ENCODE measurements at places on chromosomes 1 and 21.

DNA sequence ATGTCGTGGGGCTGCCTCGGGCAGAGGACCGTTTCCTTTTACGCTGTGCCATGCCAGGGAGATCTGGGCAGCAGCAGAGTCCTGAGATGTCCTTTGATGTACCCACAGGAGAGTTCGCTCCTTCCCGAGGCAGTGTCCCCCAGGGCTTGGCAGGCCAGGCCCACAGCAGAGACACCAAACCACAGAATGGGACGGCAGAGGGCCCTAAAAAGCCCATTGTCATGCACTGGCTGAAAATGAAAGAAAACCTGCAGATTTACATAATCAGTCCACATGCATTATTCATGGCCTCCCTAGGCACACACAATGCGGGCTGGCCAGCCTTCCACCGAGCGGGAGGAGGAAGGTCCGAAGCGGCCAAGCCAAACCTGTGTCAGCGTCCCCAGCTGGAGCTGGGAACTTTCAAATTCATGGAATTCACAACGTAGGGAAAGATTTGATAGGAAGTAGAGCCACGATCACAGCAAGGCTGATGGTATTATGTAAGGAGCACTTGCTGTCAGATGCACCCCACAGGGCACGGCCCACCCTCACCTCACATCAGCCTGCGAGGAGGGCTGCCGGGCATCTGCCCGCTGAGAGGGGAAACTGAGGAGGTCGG is 25.3 kb upstream of the EFHD2 start:
- DNase-seq = no peak

- no peak for DNase-seq
Observed at GRCh38 chr1:154623358-154623757, 15.4 kb upstream of the ADAR start.

GRCh38 chr1:245016700-245017099 is 138.1 kb upstream of the KIF26B start:
- DNase-seq = no peak

GRCh38 chr21:39694750-39695149 is 50.2 kb upstream of the IGSF5 start:
- DNase-seq = no peak

- no peak for DNase-seq
Observed at GRCh38 chr21:46334351-46335140, 10.6 kb downstream of the PCNT start.

DNA sequence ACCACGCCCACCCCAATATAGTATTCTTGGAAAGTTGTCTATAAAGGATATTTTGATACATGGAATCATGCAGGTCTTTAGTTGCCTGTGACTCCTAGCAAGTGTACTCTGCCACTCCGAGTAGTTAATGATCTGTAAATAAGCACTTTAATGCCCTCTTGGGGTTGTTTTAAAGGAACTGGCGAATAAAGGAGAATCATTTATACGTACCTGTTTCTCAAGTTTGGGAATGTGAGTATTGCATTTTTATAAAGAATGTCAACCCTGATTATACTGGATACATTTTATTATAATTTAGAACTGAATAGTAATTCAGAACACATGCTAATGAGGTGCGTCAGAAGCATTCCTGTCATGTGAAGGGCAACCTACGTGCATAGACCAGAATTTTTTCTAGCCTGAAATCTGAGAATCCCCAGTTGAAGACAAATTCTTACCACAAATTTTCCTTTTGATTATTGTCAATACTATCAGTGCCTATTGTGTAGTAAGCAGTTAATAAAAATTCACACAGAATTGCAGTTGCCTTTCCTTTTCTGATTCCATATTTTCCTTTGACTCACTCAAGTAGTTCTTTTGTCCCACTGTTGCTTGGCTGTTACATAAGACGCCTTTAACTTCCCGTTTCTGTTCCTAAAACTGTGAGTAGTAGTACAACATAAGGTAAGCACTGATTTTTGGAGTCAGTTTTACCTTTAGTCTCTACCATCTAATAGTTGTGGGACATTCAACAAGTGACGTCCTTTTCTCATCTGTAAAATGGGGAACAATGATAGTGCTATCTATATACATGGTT is 5.1 kb downstream of the AHCYL1 start:
- no peak for DNase-seq

- no peak for DNase-seq
Observed at GRCh38 chr1:226953175-226953800, 13.2 kb downstream of the COQ8A start.

DNA sequence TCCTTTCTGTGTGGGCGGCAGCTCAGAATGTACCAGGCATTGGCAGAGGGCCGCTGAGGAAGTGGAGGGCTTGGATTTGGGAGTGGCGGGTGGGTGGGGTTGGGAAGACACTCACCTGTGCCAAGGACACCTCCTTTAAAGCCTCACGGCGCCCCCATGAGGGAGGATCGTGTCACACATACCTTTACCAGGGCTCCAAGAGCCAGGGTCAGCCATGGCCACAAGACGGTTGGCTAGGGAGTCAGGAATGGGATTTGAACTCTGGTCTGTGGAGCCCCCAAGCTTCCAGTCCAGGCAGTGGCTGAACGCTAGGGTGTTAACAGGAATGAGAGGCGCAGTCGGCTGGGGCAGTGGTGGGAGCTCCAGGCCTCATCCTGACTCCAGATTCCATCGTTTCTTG is 4.6 kb downstream of the NBL1 start:
- DNase-seq = no peak

GRCh38 chr1:32336963-32337675 is 1.1 kb upstream of the MARCKSL1 start:
- no peak for DNase-seq

DNA sequence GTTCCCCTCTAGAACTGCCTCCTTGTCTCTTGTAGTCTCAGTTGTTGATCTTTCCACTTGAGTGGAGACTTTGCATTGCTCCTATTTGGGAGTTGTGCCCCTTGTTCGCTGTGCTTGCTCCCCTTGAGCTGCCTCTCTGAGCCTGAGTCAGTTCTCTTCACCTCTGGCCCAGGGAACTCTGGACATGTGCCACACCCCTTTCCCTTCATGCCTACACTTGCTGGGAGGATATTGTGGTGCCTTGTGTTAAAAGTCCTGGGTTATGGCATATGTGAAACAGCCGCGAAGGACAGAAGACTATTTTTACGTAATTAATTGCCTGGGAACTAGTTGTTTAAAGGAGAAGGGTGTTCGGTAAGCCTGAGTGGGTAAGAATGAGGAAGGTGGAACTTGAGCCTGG is 32.2 kb upstream of the RPTN start:
- no peak for DNase-seq

- DNase-seq = no peak
Observed at GRCh38 chr1:5950201-5950895, 41.9 kb downstream of the NPHP4 start.

DNA sequence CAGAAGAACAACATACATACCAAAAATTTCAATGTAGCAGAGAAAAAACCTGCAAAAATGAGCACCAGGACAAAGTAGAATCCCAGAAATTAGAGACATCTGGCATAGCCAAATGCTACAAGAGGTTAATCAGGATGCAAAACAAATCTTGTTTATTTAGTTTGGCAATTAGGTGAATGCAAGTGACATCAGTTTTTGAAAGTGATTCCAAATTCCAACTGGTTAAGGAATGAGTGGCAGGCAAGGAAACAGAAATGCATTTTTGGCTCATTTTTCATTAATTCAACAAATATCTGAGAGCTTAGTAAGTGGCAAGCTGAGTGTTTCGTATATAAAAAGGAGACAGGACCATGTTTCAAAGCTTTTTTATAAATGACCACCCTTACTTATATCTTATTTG is 21.3 kb downstream of the SCAF4 start:
- DNase-seq = no peak

- no peak for DNase-seq
Observed at GRCh38 chr1:88763649-88764406, 79.8 kb downstream of the PKN2 start.

DNA sequence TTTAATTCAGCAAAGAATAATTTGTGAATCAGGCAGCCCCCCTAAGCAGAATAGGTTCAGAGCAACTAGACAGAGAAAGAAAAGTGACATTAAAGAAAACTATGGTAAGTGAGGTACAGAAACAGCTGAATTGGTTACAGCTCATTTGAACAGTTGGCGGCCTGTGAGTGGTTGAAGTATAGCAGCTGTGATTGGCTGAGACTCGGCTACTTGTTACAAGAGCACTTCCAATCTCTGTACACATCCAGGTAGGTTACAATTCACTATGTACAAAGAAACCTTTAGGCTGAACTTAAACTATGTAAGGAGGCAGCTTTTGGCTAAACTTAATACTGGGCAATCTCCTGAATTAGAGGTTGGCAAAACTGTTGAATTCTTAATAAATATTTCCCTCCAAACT is 171.1 kb upstream of the LHX8 start:
- no peak for DNase-seq

DNA sequence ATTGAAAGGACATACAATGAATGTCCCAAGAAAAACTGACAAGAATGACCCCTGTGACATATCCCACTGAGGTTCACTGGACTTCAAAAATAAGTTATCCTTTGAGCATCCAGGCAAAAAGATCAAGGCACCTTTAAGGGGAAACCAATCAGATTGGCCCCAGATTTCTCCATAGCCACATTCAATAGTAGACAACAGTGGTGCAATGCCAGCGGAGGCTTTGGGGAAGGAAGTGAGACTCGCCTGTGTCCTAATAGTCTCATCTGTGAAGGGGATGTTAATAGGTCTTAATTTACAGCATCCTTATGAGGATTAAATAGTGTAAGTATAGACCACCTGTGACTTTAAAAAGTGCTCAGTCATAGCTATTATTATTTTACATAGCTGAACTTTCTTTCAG is 21.5 kb downstream of the RPL5 start:
- peak; percentile 53 for DNase-seq

DNA sequence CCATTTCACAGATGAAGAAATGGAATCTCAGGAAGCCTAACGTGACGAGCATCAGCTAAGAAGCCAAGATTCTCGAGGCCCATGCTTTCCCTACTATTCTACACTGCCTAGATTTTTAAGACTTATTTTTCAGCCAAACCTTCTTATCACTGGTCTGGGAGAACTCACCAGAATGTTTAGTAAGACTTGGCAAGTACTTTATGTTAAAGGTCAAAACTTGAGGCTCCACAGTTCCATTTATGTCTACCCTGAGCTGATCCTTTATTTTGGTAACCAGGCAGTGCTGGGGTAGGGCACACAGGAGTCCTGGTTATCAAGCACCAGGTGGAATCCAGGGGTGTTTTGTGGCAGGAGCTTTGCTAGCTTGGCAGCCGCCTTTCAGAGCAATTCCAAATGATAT is 16.8 kb downstream of the PLXNA2 start:
- DNase-seq = no peak

DNA sequence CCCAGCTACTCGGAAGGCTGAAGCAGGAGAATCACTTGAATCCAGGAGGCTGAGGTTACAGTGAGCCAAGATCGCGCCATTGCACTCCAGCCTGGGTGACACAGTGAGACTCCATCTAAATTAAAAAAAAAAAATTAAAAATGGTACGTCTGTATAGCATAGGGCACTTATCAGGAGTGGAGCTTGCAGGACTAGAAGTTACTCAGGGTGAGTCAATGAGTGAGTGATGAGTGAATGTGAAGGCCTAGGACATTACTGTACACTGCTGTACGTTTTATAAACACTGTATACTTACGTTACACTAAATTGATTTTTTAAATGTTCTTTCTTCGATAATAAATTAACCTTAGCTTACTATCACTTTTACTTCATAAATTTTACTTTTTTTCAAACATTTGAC is 183.6 kb downstream of the NR5A2 start:
- DNase-seq = no peak

DNA sequence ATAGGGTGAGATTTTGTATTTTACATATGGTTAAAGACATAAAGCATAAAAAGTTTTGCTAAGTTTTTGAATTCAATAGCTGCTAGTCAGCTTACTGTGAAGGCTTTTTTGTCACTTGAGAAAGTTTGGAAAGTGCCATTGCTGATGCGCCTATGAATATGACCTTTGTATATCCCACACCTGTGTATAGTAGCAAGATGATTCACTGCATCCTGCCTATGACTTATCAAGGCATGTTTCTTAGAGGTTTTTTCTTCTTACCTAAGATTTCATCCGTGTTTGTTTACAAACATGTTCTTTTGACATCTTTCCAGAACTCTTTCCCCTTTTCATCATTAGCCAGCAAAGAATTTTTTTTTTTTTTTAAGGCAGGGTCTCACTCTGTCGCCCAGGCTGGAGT is 51.5 kb downstream of the PRKAA2 start:
- no peak for DNase-seq

- peak; percentile 18 for DNase-seq
Observed at GRCh38 chr1:24351918-24352627, 32.9 kb downstream of the GRHL3 start.

GRCh38 chr1:233615571-233615970 is 1.7 kb downstream of the KCNK1 start:
- DNase-seq = no peak

DNA sequence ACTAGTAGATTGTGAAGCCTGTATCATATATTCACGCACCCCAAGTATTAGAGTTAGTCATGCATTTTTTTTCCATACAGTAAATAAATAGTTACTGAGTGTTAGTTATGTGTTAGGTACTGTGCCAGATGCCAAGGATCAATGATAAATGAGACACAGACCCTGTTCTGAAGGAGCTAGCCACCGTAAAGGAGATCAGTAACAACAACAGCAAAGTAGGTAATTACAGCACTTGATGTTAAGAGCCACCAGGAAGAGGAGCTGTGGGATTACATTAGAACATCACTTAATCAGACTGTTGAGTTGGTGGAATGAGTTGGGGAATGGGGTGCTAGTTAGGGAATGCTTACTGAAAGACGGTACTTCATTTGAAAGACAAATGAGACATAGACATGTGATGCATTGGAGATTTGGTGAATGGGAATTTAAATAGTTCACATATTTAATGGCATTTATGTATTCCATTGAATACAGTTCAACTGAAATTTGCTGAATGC is 21.0 kb downstream of the PRKAA2 start:
- DNase-seq = peak; percentile 36

DNA sequence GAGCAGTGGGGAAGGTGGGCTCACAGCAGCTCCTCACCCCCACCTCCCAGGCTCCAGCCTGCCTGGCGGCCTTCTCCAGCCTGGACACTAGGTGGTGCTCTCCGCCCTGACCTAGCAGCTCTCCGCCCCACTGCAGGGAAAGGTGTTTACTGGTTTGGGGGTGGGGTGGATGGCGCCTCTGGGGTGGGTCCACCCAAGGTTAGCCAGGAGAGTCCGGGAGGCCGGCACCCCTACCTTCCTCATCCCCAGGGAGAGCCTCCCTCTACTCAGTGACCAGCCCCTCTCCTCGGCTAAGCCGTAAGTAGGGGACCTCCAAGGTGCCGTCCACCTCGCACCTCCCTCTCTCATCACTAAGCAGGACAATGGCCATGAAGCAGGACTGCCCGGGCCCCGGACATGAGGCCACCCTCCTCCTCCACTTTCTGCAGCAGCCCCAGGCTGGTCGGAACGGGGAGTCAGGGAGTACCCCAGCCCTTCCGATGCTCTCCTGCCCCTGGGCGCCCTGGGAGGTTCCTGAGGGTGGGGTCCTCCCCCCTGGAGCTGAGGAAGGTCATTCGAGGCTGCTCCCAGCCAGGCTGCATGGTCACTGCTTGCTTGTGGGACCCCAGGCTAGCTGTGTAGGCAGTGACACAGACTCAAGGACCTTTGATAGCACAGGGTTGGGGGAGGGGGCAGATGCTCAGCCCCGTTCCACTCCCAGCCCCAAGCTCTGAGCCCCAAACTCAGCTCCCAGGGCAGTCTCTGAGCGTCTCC is 101.4 kb upstream of the VAMP3 start:
- DNase-seq = peak; percentile 78

- no peak for DNase-seq
Observed at GRCh38 chr1:15323989-15324868, 77.2 kb downstream of the FHAD1 start.
